ENCODE measurements at places on chromosomes 12 and 14.

GRCh38 chr12:127414636-127415035, 852.3 kb upstream of the TMEM132C start:
- DNase-seq: no peak

DNA sequence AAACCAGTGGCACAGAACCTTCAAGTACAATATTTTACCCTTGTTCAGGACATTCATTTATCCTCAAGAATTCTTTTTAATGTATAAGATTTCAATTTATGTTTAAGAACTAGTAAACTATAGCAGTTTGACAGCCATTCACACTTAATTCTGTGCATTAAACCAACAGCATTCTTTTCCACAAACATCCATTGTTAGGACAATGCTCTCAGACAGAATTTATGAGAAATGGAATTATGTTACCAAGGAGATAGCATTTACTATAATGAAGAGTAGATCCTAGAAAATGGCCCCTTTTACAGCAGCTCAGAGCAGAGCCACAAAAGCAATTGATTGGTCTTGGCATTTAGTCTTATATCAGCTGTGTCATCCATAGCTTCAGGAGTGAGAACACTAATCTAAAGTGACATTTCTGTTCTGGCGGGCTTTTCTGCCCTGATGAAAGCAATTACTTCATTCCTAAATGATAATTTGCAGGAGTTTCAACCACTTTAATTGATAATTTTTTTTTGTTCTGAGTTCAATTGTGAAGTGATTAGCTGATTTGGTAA, 268.9 kb downstream of the NPAS3 start:
- no peak for DNase-seq

GRCh38 chr12:77940567-77940966, 109.9 kb downstream of the NAV3 start:
- DNase-seq: no peak

DNA sequence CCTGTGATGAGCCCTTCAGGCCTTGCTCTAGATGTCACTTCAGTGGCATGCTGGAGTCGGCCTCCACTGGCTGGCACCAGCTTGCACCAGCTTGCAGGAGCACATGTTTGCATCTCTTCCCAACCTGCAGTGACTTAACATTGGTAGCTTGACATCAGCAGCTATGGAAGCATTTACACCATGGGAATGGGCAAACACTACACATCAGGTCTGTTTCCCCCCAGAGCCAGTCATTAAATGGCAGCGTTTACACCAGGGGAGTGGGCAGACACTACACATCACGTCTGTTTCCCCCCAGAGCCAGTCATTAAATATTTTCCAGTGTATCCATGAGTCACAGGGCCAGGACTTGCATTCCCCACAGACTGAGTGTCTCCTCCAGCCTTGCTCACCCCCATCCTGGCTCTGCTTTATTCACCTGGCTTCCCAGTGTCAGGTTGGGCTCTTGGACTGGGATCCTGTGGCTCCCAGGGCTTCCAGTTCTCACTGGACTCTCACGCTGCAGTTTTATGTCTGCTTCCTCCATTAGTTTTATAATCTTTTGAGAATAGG, 51.6 kb upstream of the VRK1 start:
- DNase-seq: no peak

DNA sequence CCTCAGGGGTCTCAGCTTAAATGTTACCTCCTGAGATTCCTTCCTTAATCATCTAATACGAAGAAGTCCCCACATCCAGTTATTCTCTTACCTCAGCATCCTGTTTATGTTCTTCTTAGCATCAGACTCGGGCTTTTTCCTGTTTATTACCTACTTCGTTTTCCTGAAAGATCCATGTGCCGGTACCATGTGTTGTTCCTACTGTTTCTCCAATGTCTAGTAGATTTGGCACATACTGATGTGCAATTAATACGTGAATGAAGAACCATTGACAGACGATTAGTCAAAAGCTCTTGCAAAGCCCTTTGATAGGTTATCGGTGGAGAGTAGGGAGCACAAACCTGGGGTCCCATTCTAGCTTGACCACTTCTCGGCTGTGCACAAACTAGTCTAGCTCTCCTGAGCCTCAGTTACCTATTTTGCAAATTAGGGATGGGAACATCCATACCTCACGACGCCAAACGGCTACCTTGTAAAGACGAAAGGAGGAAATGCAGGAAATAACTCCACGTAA, 735 bp upstream of the MAPKAPK5 start:
- no peak for DNase-seq

- no peak for DNase-seq
These were observed 12.3 kb downstream of the METTL3 start for GRCh38 chr14:21498540-21499526.

DNA sequence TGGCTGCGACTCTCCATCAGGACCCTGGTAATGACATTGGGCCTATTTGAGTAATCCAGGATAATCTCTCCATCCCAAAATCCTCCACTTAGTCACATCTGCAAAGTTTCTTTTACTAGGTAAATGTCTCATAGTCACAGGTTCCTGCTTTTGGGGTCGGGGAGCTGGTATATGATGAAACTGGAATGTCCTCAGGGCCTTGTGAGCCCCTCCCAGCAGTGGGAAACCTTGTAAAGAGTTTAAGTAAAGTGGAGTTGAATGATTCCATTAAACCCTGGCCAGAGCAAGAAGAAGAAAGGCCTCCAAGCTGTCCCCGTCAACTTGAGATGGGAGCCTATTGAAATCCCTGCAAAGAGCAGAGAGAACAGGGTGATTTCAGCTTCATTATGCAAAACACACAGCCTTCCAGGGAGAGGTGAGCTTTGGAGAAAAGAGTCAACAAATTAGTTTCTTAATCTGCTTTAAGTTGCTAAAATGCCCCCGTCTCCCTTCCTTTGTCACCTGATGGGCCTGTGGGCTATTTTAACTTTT, 12.6 kb downstream of the WSCD2 start:
- no peak for DNase-seq

DNA sequence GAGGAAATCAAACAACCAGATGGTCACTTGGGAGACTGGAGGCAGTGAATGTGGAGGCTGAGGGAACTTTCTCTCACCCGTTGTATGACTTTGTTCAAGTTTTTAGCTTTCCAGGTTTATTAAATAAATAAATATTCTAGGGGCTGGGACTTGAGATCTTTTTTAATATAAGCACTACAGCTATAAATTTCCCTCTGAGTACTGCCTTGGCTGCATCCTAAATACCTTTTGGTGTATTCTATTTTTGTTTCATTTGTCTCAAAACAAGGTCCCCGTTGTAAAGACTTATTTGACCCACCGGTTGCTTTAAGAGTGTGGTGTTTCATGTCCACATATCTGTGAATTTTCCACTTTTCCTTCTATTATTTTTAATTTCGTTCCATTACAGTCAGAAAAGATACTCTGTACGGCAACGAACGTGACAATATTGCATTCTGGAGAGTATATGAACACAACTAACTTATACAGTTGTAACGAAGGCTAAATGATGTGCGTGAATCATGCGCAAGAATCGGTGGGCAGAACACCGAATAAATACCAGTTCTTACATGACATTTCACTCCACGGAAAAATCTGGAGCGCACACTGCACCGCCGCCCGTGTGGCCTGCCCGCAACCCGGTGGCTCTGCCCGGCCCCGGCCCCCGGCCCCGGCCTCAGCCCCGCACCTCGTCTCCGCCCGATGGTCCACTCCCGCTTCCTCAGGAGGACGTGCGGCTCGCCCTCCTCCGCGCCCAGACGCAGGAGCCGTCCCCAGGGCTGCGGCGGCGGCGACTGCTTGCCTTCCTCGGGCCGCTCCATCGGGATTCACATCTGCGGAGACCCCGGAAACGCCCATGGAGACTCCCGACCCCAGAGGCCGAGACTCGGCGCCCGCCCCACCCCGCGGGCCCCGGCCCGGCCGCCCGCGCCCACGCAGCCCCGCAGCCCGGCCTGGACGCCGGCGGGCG, 602 bp downstream of the CHFR start:
- no peak for DNase-seq

Measured in stimulated activated CD4-positive, alpha-beta T cell treated with anti-CD3 and anti-CD28 coated beads, Interleukin-15, amount 100 ng/mL, for 48 hours (primary cell).